ENCODE measurements at places on chromosomes 16 and 17.

DNA sequence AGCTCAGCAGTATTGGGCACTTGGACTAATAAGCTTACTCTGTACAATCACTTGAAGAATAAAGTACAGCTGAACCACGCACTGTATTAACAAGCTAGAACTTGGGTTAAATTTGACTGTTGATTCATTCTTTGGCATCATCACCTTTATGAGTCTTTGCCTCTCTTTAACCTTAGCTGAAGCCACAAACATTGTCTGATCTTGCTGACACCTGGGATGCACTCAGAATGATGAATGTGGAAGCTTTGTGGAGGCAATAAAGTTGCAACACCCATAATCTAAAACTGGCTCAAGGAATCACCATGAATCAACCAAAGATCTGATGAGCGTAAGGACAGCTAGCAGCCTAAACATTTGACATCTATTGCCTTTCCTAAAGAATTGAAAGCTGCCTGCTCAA, 590.6 kb upstream of the SOX9 start:
- no peak for DNase-seq

GRCh38 chr16:65773301-65773874, 593.1 kb upstream of the CDH5 start:
- DNase-seq = no peak

DNA sequence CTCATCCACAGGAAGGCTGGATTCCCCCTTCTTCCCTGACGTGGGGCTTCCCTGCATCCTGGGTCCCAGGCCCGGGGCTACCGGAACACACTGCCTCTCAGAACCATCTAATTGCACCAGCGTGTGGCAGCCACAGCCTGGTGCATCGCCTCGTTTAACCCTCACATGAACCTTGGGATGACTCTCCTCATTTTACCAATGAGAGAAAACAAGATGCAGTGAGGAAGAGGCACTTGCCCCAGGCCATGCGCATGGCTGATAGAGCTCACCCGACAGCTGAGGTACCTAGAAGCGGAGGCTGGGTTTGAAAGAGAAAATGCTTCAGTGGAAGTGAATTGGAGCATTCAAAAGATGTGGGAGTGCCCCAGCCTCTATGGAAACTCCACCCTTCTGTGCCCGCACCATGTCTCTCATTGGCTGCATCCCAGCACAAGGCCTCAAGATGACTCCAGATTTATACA, 162.3 kb downstream of the KATNIP start:
- DNase-seq = no peak

GRCh38 chr17:68592009-68592408, 9.2 kb downstream of the FAM20A start:
- no peak for DNase-seq

DNA sequence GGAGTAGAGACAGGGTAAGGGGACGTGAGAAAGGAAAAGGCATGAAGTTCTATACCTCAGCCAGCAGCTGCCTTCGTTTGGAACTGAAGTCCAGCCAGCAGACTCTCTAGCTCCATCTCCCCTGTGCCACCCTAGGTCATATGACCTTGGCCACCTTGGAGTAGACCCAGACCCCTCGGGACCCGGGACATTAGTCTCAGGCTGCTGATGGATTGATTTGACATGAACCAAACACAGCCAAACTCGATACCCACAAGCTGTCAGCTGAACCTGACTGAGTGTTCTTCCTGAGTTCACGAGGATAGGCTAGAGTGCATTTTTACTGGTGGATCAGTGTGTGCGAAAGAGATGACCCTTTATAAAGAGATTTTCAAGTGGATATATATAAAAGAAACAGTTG, 68.5 kb downstream of the YPEL2 start:
- DNase-seq = no peak

- DNase-seq = no peak
Observed at GRCh38 chr17:79544142-79544914, 66.5 kb downstream of the RBFOX3 start.

Measured in suppressor macrophage (primary cell).